ENCODE measurements at places on chromosomes 7 and 10.

GRCh38 chr10:72277996-72278667 lies 4.4 kb downstream of the DDIT4 start:
- no peak for DNase-seq

DNA sequence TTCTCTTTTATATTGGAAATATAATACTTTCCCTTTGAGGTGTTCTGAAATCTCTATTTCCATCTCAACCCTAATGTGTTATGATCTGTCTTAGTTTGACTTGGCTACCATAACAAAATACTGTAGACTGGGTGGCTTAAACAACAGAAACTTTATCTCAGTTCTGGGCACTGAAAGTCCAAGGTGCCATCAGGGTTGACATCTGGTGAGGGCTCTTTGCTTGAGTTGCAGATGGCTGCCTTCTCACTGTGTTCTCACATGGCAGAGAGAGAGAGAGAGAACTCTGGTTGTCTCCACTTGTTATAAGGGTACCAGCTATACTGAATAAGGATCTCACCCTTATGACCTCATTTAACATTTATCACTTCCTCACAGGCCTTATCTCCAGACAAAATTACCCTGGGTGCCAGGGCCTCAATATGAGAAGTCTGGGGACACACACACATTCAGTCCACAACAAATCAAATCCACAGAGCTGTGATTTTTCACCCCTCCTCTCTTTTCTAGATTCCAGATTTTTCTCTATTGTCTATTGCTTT lies 104.5 kb downstream of the SRI start:
- DNase-seq, result no peak

DNA sequence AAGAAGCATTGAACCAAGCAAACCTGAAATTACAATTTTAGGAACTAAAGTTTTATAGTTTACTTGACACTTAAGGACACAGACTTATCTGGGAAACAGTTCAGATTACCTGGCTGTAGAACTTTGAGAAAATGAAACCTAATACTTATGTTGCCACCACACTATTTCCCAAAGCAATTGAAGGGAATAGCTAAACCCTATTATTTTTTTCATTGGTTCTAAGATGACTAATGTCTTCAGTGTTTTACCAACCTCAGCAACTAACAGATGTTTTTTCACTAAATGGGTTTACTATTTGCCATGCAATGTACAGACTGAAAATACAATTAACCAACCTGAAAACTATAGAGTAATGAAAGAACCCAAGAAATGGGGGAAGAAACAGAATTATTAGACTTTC lies 689.6 kb downstream of the SORCS1 start:
- DNase-seq, result no peak

DNA sequence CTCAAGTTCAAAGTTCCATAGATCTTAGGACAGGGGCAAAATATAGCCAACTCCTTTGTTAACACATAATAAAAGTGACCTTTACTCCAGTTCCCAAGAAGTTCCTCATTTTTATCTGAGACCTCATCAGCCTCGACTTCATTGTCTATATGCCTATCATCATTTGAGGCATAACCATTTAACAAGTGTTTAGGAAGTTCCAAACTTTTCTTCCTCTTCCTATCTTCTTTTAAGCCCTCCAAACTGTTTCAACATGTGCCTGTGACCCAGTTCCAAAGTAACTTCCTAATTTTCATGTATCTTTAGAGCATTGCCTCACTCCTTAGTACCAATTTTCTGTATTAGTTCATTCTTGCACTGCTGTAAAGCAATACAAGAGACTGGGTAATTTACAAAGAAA lies 569.1 kb downstream of the ANKRD7 start:
- no peak for DNase-seq

- no peak for DNase-seq
Observed at GRCh38 chr7:93165447-93165846, 17.3 kb upstream of the SAMD9L start.

DNA sequence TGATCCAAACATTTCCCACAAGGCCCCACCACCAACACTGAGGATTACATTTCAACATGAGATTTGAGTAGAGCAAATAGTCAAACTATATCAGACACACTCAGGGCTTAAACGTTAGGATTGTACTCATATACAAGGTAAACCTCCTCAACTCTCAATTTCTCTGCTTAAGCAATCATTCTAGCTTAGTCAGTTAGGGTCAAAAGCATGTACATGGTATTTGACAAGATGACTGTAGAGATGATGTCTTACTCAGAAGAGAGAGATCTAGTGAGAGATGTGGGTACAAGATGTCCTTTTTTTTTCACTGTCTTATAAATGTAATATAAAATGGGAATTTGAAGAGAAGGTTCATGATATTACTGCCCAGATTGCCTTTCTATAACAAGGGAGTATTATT lies 270.1 kb downstream of the PRKG1 start:
- no peak for DNase-seq

DNA sequence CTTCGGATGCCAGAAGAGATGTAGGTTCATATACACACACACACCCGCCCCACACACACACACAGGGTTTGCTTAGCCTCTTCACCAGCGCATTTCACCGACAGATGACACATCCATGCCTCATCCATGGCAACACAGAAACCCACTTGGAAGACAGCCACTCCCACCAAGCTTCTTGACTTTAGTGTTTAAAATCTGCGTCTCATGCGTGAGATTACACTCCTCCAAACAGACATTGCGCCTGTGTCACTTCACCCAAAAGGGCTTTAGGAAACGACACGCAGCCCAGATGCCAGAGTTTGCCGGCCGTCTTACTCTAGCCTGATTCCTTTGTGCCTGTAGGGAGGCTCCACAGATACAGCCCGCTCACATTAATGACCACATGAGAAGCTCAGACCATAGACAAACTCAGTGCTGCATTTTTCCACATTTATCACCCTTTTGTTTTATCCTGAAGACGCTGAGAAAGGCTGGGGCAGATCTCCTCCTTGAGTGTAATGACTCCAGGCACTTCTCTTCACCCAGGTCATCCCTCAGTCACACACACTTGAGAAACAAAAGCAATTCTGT lies 73.8 kb downstream of the DIP2C start:
- no peak for DNase-seq

DNA sequence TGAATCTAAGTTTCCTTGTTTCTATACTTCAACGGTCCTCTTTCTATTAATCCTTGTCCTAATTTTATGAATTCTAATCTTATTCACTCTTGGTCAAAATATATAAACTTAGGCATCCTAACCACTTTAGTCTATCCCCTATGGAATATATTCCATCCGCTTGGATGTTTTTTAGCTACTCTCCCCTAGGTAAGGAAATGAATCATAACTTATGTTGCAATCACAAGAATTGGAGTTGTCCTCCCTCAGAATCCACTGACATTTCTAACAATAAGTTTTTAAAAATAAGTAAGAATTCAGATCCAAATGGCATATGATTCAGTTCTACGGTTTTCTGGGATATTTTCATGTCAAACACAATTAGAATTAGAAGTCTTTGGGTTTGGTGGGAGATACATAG lies 1081.6 kb downstream of the SORCS1 start:
- no peak for DNase-seq

- no peak for DNase-seq
Observed at GRCh38 chr10:86215712-86216111, 150.9 kb downstream of the GRID1 start.

- DNase-seq, result no peak
Observed at GRCh38 chr7:123198111-123198510, 1.7 kb downstream of the SLC13A1 start.

- DNase-seq, result no peak
Observed at GRCh38 chr7:112160771-112161150, 45.4 kb downstream of the DOCK4 start.

DNA sequence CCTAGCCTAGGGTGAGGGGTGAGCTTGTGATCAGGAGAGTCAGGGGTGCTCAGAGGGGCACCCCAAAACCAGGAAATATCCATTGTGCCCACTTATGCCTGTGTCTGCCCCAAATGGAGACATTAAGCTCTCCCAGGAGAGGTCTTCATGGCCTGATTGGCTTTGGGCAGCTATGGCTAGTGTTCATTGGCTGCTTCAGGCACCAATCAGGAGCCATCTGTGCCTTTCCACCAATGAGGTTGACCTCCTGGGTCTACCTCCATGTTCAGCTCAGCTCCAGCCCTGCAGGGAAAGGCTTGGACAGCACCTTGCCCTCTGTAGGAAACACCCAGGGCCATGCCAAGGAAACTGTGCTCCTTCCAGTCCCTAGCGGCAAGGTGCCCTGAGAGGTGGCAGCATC lies 23.9 kb upstream of the HSPB1 start:
- no peak for DNase-seq

DNA sequence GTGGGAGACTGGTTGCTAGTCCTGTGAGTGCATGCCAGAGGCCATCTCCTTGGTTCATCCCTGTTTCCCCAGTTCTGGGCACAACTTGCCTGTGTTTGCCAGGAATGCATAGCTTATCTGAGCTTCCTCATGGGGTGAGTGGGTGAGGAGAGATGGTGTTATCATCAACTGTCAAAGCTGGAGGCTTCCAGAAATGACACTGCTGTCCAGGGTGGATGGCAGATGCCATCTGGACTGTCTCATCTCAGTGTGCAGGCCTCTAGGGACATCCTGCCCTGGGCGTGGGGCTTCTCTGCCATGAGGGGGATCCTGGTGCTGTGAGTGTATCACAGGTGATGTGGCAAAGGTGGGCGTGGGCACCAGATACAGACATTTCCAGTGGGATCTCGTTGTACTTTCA lies 328.6 kb downstream of the DPP6 start:
- DNase-seq, result no peak

- no peak for DNase-seq
Observed at GRCh38 chr7:23117841-23118240, 12.3 kb downstream of the KLHL7 start.

DNA sequence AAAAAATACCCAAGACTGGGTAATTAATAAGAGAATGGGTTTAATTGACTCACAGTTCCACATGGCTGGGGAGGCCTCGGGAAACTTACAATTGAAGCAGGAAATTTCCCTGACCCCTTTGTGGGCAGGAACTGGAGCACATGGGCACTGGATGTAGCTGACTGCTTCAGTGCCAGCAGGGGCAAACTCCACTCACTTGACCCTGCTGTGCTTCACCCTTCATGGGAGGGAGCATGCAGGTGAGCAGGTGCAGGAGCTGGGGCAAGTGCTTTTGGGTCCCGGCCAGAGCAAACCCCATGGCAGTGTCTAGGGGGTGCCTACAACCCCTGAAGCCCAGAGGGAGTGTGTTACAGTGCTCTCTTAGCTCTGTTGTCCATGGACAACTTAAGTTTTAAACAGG lies 132.6 kb downstream of the AKR1D1 start:
- DNase-seq, result no peak

DNA sequence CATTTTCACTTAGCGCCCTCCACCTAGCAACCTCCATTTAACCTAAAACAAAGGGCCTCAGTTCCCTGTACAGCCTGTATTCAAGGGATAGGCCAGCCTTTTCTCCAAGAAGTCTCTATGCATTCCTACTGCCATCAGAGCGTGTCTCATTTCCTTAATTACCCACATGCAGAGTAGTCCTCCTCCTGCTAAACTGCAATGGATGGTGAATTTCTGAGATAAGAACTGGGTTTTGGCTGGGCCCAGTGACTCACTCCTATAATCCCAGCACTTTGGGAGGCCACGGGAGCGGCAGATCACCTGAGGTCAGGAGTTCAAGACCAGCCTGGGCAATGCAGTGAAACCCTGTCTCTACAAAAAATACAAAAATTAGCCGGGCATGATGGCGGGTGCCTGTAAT lies 71.1 kb upstream of the GPR158 start:
- no peak for DNase-seq

DNA sequence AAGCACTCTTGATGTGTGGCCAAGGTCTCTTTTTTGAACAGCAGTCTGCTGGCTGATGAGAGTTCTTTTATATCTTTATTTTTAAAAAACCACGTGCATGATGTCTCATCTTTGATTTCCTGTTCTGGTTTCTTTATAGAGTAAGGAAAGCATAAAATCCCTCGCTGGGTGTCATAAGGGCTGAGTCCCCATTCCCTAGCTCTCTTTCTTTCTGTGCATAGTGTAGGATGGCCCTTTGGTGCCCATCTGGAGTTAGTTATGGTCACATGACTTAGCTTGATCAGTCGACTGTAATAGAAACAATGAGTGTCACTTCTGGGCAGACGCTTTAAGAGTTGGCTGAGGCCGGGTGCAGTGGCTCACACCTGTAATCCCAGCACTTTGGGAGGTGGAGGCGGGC lies 38.5 kb downstream of the GHRHR start:
- no peak for DNase-seq

DNA sequence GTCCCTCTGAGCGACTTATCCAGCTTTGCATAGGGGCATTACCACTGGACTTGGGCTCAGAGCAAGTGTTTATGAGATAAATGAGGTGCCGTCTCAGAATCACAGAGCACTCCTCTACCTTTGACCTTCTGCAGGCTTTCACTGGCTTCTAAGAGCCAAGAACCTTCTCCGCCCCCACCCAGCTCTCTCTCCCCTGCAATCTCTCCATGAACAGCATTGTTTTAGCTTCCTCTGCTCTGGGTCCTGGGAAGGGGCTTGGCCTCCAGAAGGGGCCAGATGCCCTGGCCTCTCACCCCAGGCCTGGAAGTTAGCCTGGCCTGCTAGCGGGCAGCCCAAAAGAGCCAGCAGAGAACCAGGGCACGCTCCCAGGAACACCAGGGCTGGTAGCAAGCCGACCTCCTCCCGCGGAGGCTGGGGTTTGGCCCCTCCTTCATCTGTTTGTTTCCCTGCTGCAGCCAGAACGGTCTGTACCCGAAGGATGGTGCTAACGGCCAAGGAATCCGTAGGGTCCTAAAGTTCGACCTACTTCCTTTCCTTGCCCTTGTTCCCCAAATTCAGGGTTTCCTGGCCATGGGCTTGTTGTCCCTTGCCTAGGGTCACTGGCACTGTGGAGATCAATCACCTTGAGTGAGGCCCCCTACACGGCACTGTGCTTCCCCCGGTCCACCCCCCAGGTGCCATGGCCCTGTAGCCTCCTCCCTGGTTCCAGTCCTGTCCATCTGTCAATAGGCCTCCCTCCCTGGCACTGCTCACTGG lies 18.7 kb upstream of the DDIT4 start:
- no peak for DNase-seq

DNA sequence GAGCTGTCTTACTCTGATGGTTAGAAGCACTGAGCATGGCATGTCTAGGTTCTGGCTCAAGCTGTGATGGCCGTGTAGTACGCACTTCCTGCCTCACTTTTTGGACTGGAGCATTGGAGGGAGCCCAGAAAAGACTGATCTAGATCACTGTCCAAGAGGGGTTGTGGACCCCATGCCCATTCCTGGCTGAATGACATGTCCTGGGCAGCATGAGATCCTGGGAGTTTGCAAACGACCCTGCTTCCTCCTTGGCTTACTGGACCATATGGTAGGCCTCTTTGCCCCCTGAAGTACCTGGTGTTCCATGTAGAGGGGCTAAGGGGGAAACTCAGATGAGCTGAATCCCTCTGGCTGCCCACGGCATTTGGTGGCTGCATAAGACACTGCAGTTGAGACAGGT lies 36.7 kb downstream of the ARHGAP22 start:
- no peak for DNase-seq

- no peak for DNase-seq
Observed at GRCh38 chr10:60856405-60856804, 78.1 kb downstream of the CDK1 start.

DNA sequence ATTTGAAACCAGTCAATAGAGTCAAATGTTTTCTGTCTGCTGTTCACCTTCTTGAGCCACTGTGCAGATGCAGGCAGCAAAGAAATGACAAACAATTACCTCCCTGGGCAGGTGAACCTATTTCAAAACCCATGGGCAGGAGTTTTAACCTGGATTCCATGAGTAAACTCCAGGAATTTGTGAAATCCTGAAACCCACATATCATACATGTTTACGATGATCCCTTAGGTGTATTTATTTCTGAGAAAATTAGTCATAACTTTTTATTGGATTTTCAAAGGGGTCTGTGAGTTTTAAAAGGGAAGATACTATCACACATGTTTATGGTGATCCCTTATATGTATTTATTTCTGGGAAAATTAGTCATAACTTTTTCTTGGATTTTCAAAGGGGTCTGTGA lies 59.8 kb downstream of the ARL5B start:
- DNase-seq, result no peak

All from activated T-helper 9 cell treated with anti-CD3 and anti-CD28 coated beads, Interleukin-2, amount 50 U/mL, for 16 hours (primary cell).